ENCODE measurements at places on chromosomes 11 and 22. TPM values are rescaled to one million over a fixed set of nuclear protein-coding genes. Genes with fewer than 3 reads are reported as not detected.

OSBPL5 gene
- total RNA-seq = 58.3 TPM

OAF gene
- total RNA-seq = 183 TPM

BRSK2 gene
- 7.4 TPM for total RNA-seq

DNA sequence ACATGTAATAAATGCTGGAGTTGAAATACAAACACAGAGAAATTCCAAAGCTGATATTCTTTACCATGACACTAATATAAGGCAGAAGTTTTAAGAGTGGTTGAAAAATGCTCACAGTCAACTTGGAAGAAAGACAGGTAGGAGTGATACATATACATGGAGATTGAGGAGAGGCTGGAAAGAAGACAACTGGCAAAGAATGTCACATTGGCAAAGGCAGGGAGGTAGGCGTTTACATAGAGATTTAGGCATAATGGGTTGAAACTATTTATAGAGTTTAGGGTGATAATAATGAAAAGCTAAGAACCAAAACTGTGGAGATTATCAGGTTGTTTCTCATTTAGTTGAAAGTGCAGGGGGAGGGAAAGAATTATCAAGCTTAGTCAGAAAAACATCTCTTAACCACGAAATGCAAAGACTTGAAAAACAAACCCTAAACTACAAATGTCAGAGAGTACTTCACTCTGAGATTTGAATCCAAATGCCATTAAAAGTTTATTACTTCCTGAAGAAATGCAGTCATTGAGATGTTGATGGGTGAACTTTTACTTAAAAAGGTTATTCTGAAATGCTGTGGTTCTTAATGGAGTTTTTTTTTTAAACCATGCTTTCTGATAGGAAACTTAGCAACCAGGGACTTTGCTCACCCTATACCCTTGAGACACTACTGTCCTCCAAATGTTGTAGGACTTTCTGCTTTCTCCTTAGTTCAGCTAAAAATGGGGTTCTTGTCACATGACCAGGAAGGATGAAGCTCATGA lies 138.4 kb upstream of the CCDC90B start:
- no peak for DNase-seq

- no peak for DNase-seq
Observed at GRCh38 chr11:47599902-47600301, 5.7 kb upstream of the C1QTNF4 start.

- no peak for DNase-seq
Observed at GRCh38 chr22:24133187-24133965, 47.9 kb upstream of the SUSD2 start.

GRCh38 chr11:76807206-76807875 lies 24.2 kb downstream of the TSKU start:
- peak; percentile 96 for DNase-seq

- no peak for DNase-seq
Observed at GRCh38 chr11:96023275-96023674, 99.4 kb upstream of the MTMR2 start.
